ENCODE measurements at places on chromosomes 3 and 15.

DNA sequence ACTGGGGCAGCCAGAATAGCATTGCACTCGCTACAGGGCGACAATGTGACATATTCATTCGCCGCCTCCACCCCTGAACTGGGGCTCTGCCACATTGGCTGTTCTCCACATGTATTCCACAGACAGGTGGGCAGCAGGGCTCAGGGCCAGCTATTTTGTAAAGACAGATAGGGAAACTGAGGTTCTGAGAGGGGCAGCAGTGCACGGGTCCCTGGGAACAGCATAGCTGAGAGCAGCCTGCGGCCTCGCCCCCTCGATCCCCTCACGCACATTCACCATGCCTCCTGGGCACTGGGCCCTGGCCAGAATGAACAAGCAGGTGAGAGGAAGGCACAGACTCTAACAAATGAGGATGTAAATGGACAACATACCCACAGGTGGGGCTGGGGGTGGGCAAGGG, 75.0 kb upstream of the SPATA12 start:
- DNase-seq, result no peak

- no peak for DNase-seq
Measured at GRCh38 chr3:138578141-138578540, 15.9 kb downstream of the CEP70 start.

- no peak for DNase-seq
Measured at GRCh38 chr3:183189641-183190040, 27.1 kb upstream of the LAMP3 start.

DNA sequence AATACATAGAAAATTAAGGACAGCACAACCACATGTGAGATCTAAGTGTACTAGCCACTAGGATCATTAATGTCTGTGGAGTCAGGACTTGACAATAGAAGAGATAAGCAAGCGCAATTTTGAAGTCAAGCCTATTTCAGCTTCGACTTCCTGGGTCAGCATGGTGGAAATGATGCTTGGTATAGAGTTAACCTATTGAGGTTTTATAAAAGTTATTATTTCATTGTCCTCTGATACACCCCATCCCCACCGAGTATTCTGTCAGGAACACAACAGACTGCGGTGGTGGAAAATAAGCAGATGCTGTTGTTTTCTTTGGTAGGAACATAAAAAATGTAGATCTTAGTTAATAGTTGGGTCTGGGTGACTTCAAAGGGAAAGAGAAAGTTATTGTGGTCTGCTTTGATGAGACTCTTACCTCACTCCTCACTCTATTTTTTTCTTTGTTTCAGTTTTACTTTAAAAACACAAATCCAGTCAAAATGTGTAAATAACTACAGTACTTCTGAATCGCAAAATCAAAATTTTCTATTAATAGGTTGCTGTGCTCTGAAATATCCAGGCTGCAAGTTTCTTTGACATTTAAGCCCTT, 82.1 kb downstream of the IL5RA start:
- DNase-seq, result no peak

DNA sequence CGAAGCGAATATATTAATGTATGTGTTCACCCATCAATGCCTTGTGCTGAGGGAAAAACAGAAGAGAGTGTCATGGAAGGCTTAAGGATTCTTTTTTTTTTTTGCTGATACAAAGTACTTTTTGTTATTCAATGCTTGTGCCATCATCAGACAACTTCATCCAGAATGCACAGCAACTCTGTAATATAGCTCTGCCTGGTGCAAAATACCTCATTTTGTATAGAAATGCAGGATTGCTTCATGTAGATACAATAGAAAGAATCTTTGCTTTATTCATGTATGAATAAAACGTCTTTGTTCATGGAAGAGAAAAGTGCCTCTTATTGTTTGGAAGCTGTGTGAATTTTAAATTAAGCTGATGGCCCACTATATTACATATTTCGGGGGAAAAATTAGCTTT, 62.9 kb downstream of the SH3GL3 start:
- DNase-seq, result no peak

- DNase-seq, result no peak
Measured at GRCh38 chr15:65085990-65086679, 9.6 kb downstream of the KBTBD13 start.

DNA sequence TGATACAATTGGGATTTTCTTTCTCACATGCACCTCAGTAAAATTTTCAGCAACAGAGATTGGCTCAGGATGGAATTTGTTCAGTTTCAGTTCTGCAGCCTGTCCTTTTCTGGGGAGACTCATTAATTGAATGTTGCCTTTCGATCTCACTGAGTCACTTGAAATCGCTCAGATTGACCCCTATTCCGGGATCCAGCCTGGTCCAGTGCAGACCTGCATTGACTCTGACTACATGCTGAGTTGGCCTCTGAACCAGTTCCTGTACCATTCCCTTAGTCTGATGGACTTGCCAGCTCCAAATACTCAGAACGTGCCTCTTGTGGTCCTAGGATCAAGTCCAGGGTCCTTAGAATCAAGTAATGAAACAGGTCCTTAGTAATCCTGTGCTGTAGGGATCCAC, 9.4 kb downstream of the IGF1R start:
- no peak for DNase-seq

- no peak for DNase-seq
Measured at GRCh38 chr3:118000219-118000618, 1034.4 kb downstream of the IGSF11 start.

Data from BJ (cell line).